Thymus (tissue), 14 donors: ENCODE measurements at places on chromosomes 1 and 21. TPM values are rescaled to one million over a fixed set of nuclear protein-coding genes. Genes with fewer than 3 reads are reported as not detected.

Gene NECTIN4
- 0.66 TPM for total RNA-seq

Gene OR2W3
- total RNA-seq = 0.09 TPM

Gene MAST2
- 3.4 TPM for total RNA-seq

Gene GPR37L1
- total RNA-seq = under 0.01 TPM

Gene S100A5
- total RNA-seq = not detected

Gene ZFP69
- total RNA-seq = 4.4 TPM

Gene LCE2C
- not detected for total RNA-seq

Gene FHAD1
- 0.66 TPM for total RNA-seq

Gene APCS
- 0.05 TPM for total RNA-seq

Gene IGSF21
- total RNA-seq = 0.85 TPM

Gene TSACC
- 0.71 TPM for total RNA-seq

Gene TPRG1L
- total RNA-seq = 8.5 TPM

Gene BCAS2
- total RNA-seq = 46.3 TPM
